Osteocyte (in vitro differentiated cells): ENCODE measurements at places on chromosomes 16 and 17. TPM values are rescaled to one million over a fixed set of nuclear protein-coding genes. Genes with fewer than 3 reads are reported as not detected.

MGAT5B gene
- total RNA-seq: 0.40 and 0.55 TPM in 2 replicates

ZNF267 gene
- 6.2 and 9.5 TPM in 2 replicates for total RNA-seq

DNA sequence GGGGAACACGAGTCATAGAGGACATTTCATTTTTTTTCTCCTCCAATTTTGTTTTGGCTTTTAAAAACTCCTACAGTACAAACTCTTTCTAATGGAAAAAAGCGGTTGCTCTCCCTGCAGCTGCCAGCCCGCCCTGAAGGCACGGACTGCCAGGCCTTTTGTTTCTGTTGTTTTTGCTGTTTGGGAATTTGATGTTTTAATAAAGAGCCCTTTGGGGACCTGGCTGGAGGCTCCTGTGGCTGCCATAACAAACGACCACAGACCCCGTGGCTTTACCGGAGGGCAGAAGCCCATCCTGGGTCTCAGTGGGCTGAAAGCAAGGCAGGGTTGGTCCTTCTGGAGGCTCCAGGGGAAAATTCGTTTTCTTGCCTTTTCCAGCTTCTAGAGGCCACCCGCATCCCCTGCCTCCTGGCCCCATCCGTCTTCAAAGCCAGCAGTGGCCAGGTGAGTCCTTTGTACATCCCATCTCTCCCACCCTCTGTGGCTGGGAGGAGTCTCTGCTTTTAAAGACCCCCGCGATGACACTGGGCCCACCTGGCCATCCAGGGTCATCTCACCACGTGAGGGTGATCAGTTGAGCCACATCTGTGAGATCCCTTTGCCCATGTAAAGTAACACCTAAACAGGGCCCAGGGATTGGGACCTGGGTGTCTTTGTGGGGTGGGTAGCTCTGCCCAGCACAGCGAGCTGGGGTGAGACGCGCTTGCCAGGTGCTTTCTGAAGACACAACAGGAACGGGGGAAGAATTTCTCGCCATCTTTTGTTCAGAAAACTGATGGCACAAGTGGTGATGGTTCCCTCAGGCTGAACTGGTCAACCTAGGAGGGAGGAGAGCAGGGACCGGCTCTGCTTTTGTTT lies 113.9 kb downstream of the BANP start:
- no peak for DNase-seq

GRCh38 chr17:73773702-73774101 lies 129.5 kb upstream of the SDK2 start:
- DNase-seq: no peak

DNA sequence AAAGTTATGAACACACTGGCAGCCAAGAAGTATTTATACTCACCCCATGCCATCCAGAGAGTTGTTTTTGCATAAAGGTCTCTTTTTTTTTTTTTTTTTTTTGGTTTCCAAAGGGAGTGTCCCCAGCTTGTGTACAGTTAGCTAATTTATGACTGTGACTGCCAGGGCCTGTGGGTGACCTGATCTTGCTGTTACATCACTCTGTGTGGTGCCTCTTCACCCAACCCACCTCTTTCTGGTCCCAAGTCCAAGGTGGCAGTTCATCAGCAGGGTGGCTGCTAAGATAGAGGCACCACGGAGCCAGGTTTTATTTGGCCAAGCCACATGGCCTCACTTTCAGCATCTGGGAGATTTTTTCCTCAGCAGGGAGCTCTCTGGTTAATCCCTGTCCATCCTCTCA lies at the start of gene NOS2:
NOS2 (minus strand) TSS at position 8 of the 400 bp plus-strand sequence. CDS start 1,720 bp downstream, outside the sequence.
- DNase-seq: no peak

GRCh38 chr16:83245061-83245460 lies 562.7 kb upstream of the HSBP1 start:
- no peak for DNase-seq
